Activated naive CD8-positive, alpha-beta T cell treated with anti-CD3 and anti-CD28 coated beads for 36 hours (primary cell): ENCODE measurements at places on chromosomes 1 and 21. TPM values are rescaled to one million over a fixed set of nuclear protein-coding genes. Genes with fewer than 3 reads are reported as not detected.

DNA sequence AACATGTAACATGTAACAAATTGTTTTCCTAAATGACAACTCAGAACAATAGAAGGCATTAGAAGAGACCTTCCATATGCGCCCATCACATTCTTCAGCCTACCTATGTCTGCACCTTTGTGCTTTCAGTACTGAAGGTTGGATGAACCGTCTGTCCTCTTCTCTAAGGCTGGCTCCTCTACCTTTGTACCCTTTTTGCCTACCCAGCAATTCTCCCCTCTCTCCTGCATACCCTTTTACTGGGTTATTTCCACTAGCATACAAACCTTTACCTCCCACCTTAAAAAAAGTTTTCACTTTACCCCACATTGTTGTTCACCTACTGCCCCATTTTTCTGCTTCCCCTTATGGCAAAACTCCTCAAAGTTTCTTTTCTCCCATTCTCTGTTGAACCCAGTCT, 5.2 kb downstream of the PIGV start:
- no peak for DNase-seq

GRCh38 chr1:96025062-96025461, 696.5 kb upstream of the PTBP2 start:
- no peak for DNase-seq

DNA sequence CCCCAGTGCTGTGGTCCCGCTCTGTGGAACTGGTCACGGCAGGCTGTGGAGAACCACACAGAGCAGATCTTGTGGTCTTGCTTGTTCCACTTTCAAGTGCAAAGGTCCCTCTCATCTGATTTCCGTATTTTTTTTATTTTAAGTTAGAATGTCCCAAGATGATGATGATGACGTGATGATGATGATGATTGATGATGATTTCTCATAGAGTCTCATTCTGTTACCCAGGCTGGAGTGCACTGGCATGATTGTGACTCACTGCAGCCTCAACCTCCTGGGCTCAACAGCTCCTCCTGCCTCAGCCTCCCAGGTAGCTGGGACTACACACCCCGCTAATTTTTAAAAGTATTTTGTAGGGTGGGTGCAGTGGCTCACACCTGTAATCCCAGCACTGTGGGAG, 12.2 kb downstream of the EVA1C start:
- DNase-seq, result no peak

GRCh38 chr21:32613436-32614043, 1.4 kb upstream of the CFAP298 start:
- no peak for DNase-seq

DNA sequence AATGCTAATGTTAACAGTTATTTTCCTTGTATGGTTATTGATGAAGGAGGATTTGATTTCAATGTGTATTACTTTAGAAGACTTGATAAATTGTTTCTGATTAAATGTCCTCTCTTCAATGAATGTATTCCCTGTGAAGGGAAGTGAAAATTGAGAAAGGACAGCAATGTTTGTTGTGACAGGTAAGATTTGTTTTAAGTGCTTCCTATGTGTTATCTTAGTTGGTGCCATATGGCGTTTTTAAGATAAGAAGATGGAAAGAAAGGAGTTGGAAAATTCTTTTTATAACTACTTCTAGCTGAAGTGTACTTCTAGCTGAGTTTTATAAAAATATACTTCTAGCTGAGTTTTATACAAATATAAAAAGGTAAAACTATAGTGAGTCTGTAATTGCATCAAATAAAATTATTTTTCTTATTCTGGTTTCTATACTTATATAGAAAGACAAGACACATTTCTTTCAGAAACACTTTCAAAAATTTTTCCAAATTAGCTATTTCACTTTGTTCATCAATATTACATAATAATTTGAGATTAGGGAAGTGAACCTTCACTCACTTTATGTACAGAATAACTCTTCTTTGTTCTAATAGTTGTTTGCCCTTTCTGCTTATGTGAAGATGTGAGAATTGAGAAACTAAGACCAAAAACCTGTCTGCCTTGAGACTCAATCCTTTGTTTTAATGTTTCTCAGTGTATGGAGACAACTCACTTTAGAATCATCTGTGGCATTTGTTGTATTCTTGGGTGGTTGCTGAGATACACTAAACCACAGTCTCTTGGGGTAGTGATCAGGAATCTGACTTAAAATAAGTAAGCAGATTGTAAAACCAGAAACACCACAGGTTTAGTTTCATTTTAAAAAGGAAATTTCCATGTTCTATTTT, 382.9 kb upstream of the B3GALT2 start:
- peak; percentile 11 for DNase-seq

S100A7 gene
- total RNA-seq, result not detected

LRRC39 gene
- total RNA-seq, result 0.40 TPM

DNA sequence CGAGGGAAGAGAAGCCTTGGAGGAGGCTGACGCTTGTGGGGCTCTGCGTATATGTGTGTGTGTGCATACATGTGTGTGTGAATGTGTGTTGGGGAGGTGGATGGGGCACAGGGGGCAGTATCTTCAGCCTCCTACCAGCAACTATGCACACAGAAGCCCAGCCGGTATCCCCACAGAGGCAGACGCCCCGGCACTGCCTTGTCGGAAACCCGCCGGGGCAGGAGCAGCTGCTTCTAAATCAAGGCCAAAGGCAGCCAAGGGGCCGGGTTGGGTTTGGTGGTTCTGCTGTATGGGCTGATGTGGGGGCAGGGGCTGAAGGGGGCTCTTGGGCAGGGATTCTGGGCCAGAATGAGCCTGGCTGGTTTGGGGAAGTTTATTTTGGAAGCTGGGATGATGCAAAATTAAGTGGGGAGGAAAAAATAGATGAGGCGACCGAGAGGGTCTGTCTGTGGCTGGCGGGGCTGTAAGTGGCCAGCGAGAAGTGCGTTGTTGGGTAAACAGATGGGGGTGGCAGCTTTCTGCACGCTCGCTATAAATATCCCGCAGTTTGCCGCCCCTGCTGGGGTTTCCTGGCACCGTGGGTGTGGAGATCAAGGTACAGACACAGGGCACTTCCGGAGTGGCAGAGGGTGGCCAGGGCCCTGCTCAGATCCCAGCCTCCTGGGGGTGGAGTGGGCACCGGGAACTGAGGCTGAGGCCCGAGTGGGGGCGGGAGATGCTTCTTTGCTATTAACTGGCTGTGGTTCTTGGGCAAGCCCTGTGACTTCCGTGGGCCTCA, 11.0 kb upstream of the WNT4 start:
- no peak for DNase-seq

OR6F1 gene
- not detected for total RNA-seq

B3GALT5 gene
- total RNA-seq, result not detected

GRCh38 chr1:82875170-82875569, 1074.4 kb downstream of the ADGRL2 start:
- no peak for DNase-seq

DNA sequence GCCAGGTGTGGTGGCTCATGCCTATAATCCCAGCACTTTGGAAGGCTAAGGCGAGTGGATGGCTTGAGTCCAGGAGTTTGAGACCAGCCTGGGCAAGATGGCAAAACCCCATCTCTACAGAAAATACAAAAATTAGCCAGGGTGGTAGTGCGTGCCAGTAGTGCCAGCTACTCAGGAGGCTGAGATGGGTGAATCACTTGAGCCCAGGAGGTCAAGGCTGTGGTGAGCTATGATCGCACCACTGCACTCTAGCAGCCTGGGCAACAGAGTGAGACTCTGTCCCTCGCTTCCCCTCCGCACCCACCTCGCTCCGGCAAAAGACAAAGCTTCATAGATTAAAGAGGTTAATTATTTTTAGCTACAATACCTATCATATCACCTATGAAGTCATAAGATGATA, 100.0 kb downstream of the HHAT start:
- no peak for DNase-seq
